ENCODE measurements at places on chromosomes 5 and 9.
A peak's percentile ranks its signal among the peaks of the same experiment; 100 is the strongest.

- DNase-seq, result no peak
These were observed 19.9 kb downstream of the IFNW1 start for GRCh38 chr9:21121595-21122251.

- DNase-seq, result no peak
These were observed 18.0 kb upstream of the CXCL14 start for GRCh38 chr5:135596788-135597187.

GRCh38 chr5:170551076-170551475 is 47.3 kb downstream of the KCNIP1 start:
- DNase-seq, result no peak

- DNase-seq, result peak; percentile 18
These were observed 126.8 kb downstream of the EHMT1 start for GRCh38 chr9:137745541-137745991.

DNA sequence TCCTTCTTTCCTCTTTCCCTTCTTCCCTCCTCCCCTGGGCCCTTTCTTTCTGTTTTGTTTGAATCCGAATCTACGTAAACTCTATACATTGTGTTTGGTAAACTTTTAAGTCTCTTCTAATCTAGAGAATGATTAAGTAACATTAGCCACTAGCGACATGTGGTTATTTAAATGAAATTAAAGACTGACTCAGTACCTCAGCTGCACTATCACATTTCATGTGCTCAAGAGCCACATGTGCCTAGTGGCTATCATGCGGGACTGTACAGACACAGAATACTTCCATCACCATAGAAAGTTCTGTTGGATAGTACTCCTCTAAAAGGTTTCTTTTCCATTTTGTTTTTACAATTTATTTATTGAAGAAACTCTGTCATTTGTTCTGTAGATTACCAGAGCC is 29.0 kb downstream of the DCTN4 start:
- DNase-seq, result no peak

- DNase-seq, result no peak
These were observed 14.6 kb upstream of the CNTLN start for GRCh38 chr9:17120203-17120602.

DNA sequence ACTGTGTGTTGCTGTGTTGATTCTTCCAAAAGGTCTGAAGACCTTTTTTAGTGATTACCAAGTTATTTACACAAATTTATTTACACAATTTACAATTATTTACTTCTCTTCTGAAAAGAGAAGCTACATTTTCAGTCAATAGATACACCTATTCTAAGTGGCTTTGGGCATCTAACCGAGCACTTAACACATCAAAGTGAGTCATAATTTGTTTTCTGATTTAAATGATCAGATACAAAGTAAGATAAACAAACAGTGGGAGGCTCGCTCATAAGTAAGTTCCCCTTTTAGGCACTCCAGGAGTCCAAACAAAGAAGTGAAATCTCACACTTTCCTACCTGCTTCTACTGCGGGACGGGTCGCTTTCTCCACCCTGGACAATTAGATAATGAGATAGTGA is 90.2 kb downstream of the APBA1 start:
- no peak for DNase-seq

DNA sequence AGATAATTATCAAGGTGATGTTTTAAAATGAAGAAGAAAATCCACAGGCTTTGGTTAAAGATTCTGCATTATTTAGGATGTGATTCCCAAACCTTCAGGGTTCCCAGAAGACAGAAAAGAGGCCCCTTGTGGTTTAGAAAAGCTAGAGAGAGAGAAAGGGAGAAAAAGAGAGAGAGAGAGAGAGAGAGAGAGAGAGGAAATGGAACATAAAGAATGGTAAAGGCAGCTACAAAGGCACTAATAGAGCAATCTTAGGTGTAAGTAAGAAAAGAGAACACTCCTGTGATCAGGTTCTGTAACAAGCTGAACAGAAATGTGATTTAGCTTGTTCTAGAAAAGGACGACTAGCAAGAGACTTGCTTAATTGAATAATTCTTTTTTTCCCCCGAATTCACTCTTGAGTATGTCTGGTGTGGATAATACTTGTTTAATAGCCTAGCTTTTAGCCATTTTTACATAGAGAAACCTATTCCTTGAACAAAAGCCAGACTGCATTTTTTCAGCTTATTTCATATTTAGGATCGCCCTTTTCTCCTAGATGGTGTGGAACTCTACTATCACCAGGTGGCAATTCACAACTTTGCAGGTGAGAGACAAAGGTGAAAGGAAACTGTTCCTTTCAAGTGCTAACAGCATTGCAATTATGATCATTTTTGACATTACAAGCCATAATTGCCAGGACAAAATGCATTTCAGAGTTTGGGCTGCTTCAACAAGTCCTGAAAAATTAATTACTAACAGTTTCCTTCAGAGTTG is 57.6 kb upstream of the SH3GL2 start:
- DNase-seq, result no peak

GRCh38 chr5:66072031-66072430 is 72.1 kb upstream of the SREK1 start:
- no peak for DNase-seq

DNA sequence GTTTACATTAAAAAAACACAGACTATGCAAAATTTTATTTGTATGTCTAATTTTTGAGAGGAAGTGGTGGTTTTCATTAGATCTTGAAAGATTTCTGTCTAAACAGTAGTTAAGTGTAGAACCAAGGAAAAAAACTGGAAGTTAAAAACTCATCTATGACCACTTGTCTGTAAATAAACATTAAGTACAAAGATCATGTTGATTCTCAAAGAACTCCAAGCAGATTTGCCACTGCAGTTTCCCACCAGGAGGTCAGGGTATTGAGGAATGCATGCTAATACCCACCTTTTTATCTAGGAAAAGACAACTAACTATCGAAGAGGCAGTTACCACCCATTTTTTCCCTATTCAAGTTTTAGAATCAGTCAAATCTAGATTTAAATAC is 1.9 kb downstream of the STOM start:
- DNase-seq, result no peak

DNA sequence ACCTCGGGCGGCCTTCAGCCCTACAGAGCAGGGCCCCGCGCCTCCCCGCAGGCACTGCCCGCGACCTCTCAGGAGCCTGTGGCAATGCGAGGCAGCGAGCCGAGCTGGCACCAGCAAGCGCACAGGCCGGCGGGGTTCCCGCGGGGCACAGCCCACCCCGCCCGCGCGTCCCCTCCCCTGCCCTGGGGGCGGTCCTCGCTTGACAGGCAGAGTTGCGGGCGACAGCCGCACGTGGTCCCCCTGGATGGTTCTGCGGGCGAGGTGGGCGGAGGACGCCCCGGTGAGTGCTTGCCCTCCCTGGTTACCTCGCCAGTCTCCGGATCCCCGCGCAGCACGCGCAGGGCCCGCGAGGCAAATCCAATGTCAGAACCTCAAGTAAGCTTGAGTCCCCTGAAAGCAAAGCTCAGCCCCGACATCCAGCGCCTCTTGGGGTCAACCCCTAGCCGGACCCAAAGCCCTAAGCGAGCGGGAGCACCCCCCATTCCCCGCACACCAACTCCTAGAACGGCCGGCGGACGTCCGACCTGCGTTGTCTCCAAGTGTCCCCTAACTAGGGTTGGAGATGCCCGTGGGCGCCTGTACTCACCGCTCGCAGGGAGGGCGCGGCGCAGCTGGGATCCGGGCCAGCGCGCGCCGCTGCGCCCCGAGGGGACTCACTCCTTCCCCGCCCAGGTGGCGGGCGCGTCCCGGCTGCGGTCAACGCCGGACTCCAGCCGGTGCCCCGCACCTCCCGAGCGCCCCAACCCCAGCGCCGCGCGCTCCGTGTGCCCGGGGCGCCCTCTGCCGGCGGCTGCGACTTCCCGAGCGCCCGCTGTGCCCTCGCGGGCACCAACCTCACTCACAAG is at the start of gene DRD1:
DRD1 (minus strand) TSS at position 123 of the 845 bp plus-strand sequence. CDS start 1,083 bp downstream, outside the sequence.
- DNase-seq, result no peak

DNA sequence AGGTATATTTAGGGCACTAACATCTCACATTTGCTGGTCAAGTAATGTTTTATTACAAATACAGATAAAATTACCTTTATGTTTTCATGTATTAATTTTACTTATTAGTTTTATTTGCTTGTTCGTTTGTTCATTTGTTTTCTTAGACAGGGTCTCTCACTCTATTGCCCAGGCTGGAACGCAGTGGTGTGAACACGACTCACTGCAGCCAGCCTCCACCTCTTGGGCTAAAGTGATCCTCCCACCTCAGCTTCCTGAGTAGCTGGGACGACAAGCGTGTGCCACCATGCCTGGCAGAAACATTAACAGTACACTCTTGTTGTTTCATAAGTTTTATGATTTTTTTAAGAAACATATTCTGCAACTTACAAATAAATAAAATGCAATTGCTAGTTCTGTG is 123.2 kb downstream of the ZNF608 start:
- no peak for DNase-seq

DNA sequence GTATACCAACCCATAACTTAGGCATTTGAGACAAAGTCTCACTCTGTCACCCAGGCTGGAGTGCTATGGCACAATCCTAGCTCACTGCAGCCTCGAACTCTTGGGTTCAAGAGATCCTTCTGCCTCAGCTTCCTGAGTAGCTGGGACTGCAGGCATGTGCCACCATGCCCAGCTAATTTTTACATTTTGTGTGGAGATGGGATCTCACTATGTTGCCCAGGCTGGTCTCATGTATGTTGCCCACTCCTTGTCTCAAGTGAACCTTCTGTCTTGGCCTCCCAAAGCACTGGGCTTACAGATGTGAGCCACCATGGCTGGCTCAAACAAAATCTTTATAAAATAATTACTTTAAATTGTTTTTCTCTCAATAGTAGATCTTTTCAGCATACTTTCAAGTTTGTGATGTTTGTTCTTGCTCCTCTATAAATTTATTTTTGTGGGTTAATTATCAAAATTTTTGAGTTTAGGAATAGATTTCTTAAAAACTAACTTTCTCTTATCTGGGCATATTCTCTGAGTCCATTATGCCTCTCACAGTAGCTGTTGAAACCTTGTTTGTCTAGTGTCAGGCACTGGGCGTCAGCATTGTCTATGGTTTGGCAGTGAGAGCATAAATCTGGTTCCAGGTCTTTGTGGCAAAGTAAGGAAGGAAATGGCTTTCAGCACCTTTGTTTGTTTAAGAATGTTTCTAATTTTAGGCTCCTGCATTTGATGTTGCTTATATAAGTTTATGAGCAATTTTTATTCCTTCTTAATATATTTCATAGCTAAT is 38.7 kb downstream of the NLN start:
- no peak for DNase-seq

DNA sequence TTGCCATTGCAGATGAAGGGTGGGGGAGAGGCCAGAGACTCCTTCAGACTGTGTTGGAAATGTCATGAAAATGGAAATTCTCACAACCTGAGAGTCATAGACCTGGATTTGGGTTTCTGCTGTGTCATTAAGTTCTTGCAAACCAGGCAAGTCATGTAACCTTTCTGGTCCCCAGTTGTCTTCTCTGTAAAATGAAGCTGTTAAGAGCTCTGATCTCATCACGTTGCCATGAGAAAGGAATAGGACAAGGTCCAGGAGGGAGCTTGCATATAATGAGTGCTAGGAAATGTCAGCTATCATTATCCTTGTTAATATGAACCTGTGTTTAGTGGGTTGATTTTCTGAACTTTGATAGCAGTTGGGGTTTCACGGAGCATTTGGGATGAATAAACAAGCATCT is 59.1 kb downstream of the FGF1 start:
- DNase-seq, result no peak

- no peak for DNase-seq
These were observed 990.6 kb upstream of the TYRP1 start for GRCh38 chr9:11702548-11702947.

GRCh38 chr9:563200-563599 is 278.3 kb upstream of the DMRT1 start:
- no peak for DNase-seq

GRCh38 chr9:15317836-15318235 is 10.8 kb upstream of the TTC39B start:
- DNase-seq, result no peak

DNA sequence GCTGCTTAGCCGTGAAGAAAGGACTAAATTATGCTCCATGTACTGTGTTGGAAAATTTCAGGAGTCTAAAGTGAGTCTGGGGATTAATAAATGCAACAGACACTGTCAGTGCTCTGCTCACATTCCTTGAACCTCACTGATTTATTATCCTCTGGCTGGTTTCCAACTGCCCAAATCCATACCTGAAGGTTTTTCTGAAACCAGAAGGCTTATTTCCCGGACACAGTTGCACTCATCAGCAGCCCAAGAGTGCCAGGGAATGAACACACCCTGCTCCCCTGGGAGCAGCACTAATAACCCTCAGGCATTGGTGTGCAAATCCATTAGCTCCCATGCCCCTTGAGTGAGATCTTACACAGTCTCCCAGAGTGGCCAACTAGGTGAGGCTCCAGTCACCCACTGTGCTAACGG is 38.7 kb downstream of the F2R start:
- no peak for DNase-seq

GRCh38 chr9:134494905-134495304 is 146.7 kb upstream of the COL5A1 start:
- DNase-seq, result no peak

- no peak for DNase-seq
These were observed 121.8 kb upstream of the CNTLN start for GRCh38 chr9:17013010-17013409.

- DNase-seq, result no peak
These were observed 2.9 kb downstream of the NRARP start for GRCh38 chr9:137299203-137299565.

DNA sequence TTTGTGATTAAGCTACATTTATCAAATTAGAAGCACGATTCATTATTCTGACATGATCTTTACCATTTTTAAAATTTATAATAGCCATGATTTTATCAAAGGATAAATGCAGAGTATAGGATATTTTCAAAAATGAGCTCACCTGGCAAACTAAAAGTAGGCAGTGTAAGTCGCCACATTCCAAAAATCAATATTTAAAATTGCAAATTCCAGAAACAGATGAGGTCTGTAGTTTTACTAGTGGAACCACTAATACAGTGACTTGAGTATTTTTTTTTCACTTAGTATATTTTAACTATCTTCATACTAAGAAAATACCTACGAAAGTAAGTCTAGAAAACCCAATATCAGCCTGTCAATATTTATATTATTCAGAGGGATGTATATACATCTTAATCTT is 164.2 kb downstream of the PDE4D start:
- no peak for DNase-seq

GRCh38 chr5:135065306-135066265 is 31.6 kb upstream of the PITX1 start:
- DNase-seq, result no peak

Data from NCI-H526 (cell line).